ENCODE measurements at places on chromosomes 7 and 10.

GRCh38 chr7:126799541-126799940 is 453.2 kb downstream of the GRM8 start:
- no peak for DNase-seq

- DNase-seq = no peak
Observed at GRCh38 chr7:155216475-155217272, 81.0 kb upstream of the INSIG1 start.

DNA sequence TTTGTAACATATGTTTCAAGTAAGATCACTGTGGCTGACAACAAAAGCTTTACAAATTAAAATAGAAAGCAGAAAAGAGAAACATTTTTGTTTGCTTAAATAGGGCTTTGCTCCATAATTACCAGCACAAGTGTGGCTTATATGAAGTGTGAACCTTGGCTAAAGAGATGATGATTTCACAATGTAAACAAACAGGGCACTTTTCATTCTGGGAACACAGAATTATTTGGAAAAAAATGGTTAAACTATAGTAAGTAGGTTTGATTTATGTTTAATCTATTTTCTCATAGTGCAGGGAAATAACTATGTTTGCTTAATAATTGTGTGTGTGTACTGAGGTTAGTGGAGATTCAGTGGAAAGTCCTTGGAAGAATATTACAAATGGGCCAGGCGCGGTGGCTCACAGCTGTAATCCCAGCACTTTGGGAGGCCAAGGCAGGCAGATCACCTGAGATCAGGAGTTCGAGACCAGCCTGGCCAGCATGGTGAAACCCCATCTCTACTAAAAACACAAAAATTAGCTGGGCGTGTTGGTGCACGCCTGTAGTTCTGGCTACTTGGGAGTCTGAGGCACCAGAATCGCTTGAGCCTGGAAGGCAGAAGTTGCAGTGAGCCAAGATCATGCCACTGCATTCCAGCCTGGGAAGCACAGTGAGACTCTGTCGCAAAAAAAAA is 19.1 kb upstream of the OTUD1 start:
- no peak for DNase-seq

- DNase-seq = peak; percentile 48
Observed at GRCh38 chr7:99459087-99459486, 6.9 kb downstream of the ATP5MF start.

Measured in activated CD4-positive, alpha-beta T cell treated with anti-CD3 and anti-CD28 coated beads, Interleukin-2, amount 50 U/mL, for 16 hours (primary cell).